ENCODE measurements at places on chromosomes 1 and 21. TPM values are rescaled to one million over a fixed set of nuclear protein-coding genes. Genes with fewer than 3 reads are reported as not detected.

DNA sequence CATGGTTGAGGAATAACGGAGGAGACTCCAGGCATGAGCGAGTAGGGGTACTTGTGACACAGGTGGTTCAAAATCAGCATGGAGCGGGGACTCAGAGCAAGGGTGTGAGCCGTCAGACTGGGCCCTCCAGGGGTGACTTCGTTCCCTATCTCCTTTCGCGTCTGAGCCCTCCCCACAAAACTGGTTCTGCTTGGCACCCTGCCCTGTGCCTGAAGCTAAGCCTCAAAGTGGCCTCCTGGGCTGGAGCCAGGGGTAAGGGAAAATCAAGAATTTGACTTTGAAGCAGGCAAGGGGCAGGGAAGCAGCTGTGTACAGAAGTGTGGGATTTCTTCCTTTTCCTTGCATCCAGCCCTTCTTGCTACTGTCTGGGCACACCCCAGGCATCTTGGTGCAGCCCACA, 331.5 kb upstream of the AJAP1 start:
- H3K27ac ChIP-seq = no peak overlapping the region
- H3K4me1 ChIP-seq = no peaks in the 10 kb centered on the region
- H3K36me3 ChIP-seq = no peaks in the 10 kb centered on the region
- no peaks in the 10 kb centered on the region for H3K27me3 ChIP-seq
- DNase-seq = no peak
- no peak overlapping the region for H3K4me3 ChIP-seq

DNA sequence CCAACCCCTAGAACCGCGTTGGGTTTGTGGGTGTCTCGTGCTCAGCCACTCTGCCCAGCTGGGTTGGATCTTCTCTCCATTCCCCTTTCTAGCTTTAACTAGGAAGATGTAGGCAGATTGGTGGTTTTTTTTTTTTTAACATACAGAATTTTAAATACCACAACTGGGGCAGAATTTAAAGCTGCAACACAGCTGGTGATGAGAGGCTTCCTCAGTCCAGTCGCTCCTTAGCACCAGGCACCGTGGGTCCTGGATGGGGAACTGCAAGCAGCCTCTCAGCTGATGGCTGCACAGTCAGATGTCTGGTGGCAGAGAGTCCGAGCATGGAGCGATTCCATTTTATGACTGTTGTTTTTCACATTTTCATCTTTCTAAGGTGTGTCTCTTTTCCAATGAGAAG, 18.7 kb downstream of the TFF3 start:
- H3K4me3 ChIP-seq = no peak overlapping the region
- no peak overlapping the region for H3K27ac ChIP-seq
- no peaks in the 10 kb centered on the region for H3K27me3 ChIP-seq
- H3K4me1 ChIP-seq = no peaks in the 10 kb centered on the region
- DNase-seq = no peak

GRCh38 chr1:174911606-174912005, 88.1 kb upstream of the CACYBP start:
- H3K27me3 ChIP-seq = no peaks in the 10 kb centered on the region
- no peak overlapping the region for H3K4me3 ChIP-seq
- H3K27ac ChIP-seq = peak overlapping the region; percentile 25
- DNase-seq = no peak
- no peaks in the 10 kb centered on the region for H3K36me3 ChIP-seq

DNA sequence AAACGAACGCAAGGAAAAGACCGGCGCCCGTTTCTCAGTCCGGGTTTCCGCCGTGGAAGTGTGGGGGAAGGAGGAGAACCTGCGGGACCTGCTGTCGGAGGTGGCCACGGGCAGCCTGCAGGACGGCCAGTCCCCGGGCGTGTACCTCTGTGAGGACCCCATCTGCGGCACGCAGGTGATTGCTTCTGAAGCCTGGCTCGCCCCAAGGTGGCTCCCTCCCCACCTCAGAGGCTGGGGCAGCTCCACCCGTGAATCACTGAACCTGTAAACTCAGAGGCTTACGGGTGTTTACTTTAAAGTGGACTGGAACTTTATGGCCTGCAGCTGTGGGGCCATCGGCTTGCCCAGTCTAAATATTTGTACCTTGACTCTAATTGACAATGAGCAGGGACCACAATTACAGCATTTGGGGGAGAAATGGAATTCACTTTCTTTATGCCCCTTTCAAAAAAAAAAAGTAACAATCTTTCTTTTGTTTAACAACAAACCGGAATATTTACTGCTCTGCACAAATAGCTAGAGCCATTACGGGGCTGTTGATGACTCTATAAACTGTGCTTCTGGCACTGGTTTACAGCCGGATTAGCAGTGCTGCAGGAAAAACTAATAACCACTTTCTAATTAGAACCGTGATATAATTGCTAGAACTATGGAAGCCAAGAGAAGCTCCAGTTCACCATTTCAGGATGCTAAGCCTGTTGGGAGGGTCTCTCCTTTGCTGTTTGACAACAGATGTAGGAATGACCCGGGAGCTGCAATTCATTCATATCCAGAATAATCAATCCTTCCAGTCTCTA, 454.8 kb downstream of the KIF26B start:
- DNase-seq = peak; percentile 44
- H3K27ac ChIP-seq = peak overlapping the region; percentile 48
- H3K36me3 ChIP-seq = no peaks in the 10 kb centered on the region
- H3K4me1 ChIP-seq = peaks cover 54% of the 10 kb centered on the region
- H3K27me3 ChIP-seq = no peaks in the 10 kb centered on the region
- no peak overlapping the region for H3K4me3 ChIP-seq

- H3K36me3 ChIP-seq = no peaks in the 10 kb centered on the region
- DNase-seq = no peak
- H3K27ac ChIP-seq = no peak overlapping the region
These were observed 90.5 kb downstream of the BEND5 start for GRCh38 chr1:48686159-48686558.

GRCh38 chr1:77281491-77282186, at the start of gene AK5:
TSS of gene AK5 (plus strand) at chr1:77282019. CDS start at chr1:77282314, 295 bp downstream.
- no peak within 1 kb of the TSS for H3K27ac ChIP-seq
- peaks cover 76% of the 10 kb centered on the region for H3K27me3 ChIP-seq
- H3K4me3 ChIP-seq = peak within 1 kb of the TSS; percentile 44
- peaks cover 9% of the 10 kb centered on the region for H3K4me1 ChIP-seq

GRCh38 chr1:116434849-116435248, 61.8 kb downstream of the ATP1A1 start:
- H3K36me3 ChIP-seq = no peaks in the 10 kb centered on the region
- no peaks in the 10 kb centered on the region for H3K27me3 ChIP-seq
- peaks cover 11% of the 10 kb centered on the region for H3K4me1 ChIP-seq
- DNase-seq = no peak

DNA sequence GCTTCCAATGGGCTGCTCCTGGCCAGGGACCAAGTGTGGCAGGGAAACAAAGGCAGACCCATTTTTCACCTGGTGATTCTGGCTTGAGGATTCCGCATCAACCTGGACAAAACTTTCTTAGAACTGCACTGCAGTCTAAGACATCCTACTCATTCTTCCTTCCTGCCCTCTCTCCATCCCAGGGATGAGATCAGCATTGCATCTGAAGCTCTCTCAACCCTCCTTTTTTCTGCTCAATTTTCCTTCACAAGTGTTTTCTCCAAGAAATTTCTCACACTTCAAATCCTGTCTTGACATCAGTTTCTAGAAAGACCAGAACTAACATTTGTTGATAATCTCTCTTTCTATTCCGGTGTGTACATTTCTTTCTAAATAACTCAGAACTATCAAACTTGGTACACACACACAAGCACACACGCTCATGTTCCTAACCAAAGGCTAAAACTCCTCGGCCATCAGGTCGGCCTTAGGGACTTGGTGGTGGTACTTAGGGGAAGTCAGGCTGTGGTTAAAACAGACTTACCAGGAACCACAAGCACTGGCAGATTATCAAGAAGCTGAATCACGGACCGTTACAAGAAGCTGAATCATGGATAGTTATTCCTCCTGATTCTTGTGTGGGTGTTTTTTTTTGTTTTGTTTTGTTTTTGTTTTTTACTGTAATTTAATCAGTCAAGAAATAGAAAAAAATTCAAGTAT, 21.0 kb upstream of the CXADR start:
- H3K4me1 ChIP-seq = no peaks in the 10 kb centered on the region
- peak overlapping the region; percentile 11 for H3K27ac ChIP-seq
- no peak overlapping the region for H3K4me3 ChIP-seq
- peak; percentile 21 for DNase-seq
- H3K27me3 ChIP-seq = no peaks in the 10 kb centered on the region

- no peaks in the 10 kb centered on the region for H3K36me3 ChIP-seq
- H3K27me3 ChIP-seq = no peaks in the 10 kb centered on the region
- H3K27ac ChIP-seq = no peak overlapping the region
- H3K4me3 ChIP-seq = no peak overlapping the region
These were observed 12.2 kb downstream of the UMODL1 start for GRCh38 chr21:42083361-42083690.

DNA sequence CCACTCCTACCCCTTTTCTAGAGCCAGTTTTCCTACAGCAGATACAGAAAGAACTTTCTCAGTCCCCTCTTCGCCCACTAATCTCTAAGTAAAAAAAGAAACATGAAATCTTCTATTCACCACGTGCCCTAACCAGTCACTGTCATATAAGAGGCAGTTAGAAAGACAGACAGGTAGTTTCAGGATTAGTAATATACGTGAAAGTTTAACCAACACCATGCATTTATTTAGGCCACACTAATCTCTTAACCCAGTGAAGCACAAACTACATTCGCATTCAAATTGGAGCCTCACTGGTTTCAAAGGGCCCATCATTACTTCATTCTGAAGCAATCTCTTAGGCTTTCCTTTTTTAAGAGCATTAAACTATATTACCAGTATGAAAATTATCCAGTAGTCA, 10.1 kb downstream of the GPATCH2 start:
- no peaks in the 10 kb centered on the region for H3K27me3 ChIP-seq
- DNase-seq = no peak
- H3K4me1 ChIP-seq = no peaks in the 10 kb centered on the region
- H3K27ac ChIP-seq = no peak overlapping the region
- no peak overlapping the region for H3K4me3 ChIP-seq

DNA sequence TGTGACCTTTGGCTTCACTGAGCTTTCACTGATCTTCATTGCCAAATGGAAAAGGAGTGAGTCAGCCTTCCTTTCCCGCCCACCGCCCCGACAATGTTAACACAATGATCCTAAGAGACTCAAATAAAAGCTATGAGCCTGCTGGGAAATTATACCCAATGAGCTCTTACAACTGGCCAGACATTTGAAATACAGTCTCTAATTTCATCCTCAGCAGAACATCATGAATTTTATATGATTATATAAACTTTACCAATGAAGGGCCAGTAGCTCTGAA, 252.5 kb downstream of the SIPA1L2 start:
- no peak overlapping the region for H3K4me3 ChIP-seq
- no peak overlapping the region for H3K27ac ChIP-seq
- H3K36me3 ChIP-seq = no peaks in the 10 kb centered on the region
- DNase-seq = peak; percentile 23

The KCNE2 gene
- 4.9 TPM for total RNA-seq

The SYT11 gene
- total RNA-seq = 2.0 TPM

The AMY2B gene
- 21.5 TPM for total RNA-seq

The DYNLT5 gene
- total RNA-seq = not detected

The LHX8 gene
- 0.87 TPM for total RNA-seq
